ENCODE measurements at places on chromosomes 2 and 18. TPM values are rescaled to one million over a fixed set of nuclear protein-coding genes. Genes with fewer than 3 reads are reported as not detected.

Gene HTR2B
- not detected for total RNA-seq

GRCh38 chr2:167423731-167424130 lies 535.5 kb downstream of the XIRP2 start:
- DNase-seq, result no peak

Gene UPP2
- total RNA-seq, result not detected

- DNase-seq, result no peak
Measured at GRCh38 chr2:44969936-44970335, 28.4 kb downstream of the SIX3 start.

Gene RNU2-63P
- total RNA-seq, result 78.3 TPM

- DNase-seq, result no peak
Measured at GRCh38 chr2:72083751-72084583, 63.7 kb downstream of the CYP26B1 start.

DNA sequence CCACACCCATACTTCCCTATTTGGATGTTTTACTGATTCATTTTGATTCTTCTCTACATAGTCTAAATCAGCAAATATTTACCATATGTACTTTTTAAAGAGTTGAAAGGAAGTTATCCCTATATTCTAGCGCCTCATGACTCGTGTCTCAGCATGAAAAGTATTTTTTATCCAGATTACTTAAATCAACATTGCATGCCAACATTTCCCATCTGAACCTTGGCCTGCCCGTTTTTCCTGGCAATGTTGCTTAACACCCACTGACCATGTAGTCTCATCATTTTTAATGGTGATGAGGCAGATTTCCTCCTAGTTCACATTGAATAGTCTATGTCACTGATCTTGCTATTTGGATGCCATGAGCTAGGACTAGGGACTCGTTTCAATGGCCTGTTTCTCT lies 13.2 kb upstream of the SCYGR5 start:
- no peak for DNase-seq
